ENCODE measurements at places on chromosomes 11 and 22. TPM values are rescaled to one million over a fixed set of nuclear protein-coding genes. Genes with fewer than 3 reads are reported as not detected.

OR4D5 gene
- total RNA-seq: not detected

IFITM10 gene
- 0.68 TPM for total RNA-seq

GPR83 gene
- 0.05 TPM for total RNA-seq

PNPLA5 gene
- not detected for total RNA-seq

CALCA gene
- total RNA-seq: not detected

TRIM6 gene
- total RNA-seq: 0.28 TPM

SULT4A1 gene
- not detected for total RNA-seq

KRTAP5-1 gene
- not detected for total RNA-seq

UBQLN3 gene
- total RNA-seq: not detected

PANX1 gene
- total RNA-seq: 12.5 TPM

SIPA1 gene
- 252 TPM for total RNA-seq

All from activated naive CD4-positive, alpha-beta T cell treated with anti-CD3 and anti-CD28 coated beads, Interleukin-2, amount 10 ng/mL, durations not matched to agents 5 hours and 36 hours (primary cell).